ENCODE measurements at places on chromosomes 1 and 21.

GRCh38 chr1:157595356-157595755 is 2.5 kb downstream of the FCRL4 start:
- peak; percentile 91 for DNase-seq

DNA sequence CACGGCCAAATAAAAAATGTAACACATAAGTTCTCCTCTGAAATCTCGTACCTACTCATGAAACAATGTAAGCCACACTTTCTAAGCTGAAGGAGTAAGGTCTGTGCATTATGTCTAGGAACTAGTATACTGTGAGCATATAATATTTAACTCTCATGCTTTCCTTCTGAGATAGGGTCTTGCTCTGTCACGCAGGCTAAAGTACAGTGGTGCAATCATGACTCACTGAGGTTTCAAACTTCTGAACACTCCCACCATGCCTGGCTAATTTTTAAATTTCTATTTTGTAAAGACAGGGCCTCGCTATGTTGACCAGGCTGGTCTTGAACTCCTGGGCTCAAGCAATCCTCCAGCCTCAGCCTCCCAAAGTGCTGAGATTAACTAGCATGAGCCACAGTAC is 71.3 kb downstream of the AHCTF1 start:
- DNase-seq: no peak

DNA sequence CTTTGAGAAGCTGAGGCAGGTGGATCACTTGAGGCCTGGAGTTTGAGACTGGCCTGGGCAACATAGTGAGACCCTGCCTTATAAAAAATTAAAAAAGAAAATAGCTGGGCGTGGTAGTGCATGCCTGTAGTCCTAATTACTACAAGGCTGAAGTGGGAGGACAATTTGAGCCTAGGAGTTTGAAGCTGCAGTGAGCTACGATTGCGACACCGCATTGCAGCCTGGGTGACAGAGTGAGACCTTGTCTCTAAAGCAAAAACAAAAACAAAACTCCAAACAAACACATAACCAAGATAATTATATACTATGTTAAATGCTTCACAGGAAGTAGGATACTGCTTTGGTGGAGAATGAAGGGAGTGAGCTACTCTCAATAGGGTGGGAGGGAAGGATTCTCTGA is 5.4 kb upstream of the PAFAH2 start:
- no peak for DNase-seq

DNA sequence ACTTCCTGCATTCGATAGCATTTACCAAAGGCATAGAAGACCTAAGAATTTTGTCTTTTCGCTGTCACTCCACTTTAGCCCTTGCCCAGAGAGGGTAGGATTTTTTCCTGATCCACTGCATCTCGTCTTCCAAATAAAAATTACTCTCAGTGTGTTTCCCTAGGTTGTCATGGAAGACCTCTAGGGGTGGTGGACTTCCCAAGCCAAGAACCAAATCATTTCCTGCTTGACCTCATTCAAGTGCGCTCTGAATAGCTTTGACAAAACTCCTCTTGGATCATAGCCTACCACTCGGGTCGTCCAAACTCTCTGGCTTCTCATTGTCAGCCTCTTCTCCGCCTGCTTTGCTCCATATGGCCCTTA is 431 bp upstream of the C1orf52 start:
- no peak for DNase-seq

GRCh38 chr1:3908886-3909517 is 8.9 kb upstream of the C1orf174 start:
- no peak for DNase-seq

DNA sequence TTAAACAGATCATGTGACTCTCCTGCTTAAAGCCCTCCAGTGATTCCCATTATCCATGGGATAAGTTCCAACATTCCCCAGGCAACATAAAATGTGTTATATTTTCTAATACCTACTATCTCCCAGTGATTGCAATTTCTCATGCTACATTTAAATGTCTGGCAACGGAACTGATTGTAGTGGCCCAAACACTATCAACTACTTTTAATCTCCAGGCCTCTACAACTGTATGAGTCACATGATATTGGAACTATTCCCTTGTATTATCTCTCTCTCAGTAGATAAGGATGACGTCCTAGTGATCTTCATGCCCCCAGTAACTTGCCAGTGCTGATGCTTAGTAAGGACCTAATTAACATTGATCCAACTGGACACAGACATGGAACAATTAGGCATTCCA is 49.9 kb downstream of the ERICH3 start:
- DNase-seq: no peak

DNA sequence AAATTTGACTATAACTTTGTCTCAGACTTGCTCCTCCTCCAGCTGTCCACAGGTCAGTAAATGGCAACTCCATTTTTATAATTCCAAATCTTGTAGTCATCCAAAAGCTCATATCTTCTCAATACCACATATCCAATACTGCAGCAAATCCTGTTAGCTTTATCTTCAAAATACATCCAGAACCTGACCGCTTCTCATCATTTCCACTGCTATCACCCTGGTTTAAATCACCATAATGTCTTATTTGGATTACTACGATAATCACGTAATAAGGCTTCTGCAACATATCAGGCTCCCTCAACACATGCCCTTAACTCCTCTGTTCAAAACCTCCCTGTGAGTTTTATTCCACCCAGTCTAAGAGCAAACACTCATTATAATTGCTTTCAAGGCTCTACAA is 34.5 kb downstream of the ERO1B start:
- DNase-seq: no peak

GRCh38 chr1:224589006-224589405 is 27.1 kb upstream of the CNIH3 start:
- DNase-seq: no peak

DNA sequence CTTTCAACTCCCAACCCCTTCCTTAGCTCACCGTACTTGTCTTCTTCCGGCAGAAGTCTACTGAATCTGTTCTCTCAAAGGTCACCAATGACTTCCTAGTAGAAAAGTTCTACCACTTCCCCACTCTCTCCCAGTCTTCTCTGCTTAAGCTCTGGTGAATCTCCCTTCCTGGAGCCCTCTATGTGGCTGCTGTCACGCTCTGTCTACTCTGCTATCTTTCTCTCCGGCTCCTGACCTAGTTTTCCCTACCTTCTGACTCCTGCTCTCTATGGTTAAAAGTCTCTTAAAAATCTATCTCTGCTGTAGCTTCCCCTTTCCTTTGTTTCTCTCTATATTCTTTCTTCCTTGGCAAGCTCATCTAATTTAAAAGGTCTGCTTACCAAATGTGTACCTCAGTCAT is 350.1 kb upstream of the GREM2 start:
- DNase-seq: no peak

GRCh38 chr21:14773777-14774345 is 227.7 kb upstream of the SAMSN1 start:
- peak; percentile 43 for DNase-seq

DNA sequence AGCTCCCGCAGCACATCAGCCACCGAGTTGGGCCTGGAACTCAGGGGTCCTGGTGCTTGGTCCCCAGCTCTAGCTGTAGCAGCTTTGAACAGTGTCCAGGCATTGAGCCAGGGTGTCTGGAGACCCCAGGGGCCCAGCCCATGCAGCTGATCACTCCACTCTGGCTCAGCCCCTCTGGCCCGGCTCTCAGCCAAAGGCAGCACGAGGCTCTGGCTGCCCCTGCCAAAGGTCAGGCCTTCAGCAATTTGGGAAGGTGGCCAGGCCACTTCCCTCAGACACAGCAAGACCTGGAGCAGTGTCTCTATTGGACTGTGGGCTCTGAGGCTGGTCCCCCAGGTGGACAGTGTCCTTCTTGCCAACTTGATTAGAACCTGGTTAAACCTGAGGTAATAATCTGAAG is 34.4 kb upstream of the RNF19B start:
- no peak for DNase-seq

- DNase-seq: no peak
Measured at GRCh38 chr1:219924342-219924741, 4.0 kb downstream of the SLC30A10 start.

GRCh38 chr1:75992312-75992711 is 60.1 kb upstream of the ASB17 start:
- no peak for DNase-seq

- no peak for DNase-seq
Measured at GRCh38 chr1:21937372-21938121, 437 bp upstream of the HSPG2 start.

GRCh38 chr1:184072376-184072775 is 20.8 kb downstream of the TSEN15 start:
- DNase-seq: no peak

- no peak for DNase-seq
Measured at GRCh38 chr1:209624558-209625549, 27.4 kb downstream of the LAMB3 start.

DNA sequence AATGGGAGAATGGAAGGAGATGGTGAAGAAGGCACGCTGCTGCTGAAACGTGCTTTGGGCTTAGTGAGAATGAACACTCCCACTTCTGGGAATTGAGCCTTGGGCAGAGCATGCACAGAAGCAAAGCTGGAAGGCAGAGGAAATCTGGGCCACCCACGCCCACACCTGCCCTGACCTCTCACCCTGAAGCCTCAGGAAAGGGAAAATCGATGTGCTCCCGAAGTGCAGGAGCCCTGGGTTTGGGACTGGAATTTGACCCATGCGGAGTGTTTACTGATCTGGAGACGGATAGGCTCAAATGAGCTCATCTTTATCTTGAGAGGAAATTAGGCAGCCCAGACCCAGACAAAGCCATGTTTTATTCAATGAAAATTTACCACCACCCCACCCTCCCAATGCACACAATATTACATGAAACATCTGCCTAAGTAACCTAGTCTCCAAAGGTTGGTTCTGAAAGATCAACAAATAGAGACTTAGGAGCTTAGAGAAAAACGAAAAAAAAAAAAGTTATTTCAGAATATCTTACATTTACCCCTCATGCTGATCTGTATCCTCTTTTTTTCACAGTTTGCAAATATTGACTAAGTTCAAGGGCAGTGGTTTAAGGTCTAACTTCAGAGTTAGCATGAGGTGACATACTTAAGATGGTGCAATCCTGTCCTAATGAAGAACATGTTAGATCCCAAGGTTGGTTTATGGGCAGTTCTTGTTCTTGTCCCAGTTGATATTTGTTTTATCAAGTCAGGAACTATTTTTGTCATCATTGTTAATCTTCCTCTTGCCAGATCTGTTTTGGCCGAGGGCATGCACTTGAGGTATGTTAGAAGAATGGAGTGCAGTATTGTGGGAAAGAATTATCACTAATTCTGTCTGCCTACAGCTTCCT is 63.0 kb downstream of the PROX1 start:
- DNase-seq: no peak

DNA sequence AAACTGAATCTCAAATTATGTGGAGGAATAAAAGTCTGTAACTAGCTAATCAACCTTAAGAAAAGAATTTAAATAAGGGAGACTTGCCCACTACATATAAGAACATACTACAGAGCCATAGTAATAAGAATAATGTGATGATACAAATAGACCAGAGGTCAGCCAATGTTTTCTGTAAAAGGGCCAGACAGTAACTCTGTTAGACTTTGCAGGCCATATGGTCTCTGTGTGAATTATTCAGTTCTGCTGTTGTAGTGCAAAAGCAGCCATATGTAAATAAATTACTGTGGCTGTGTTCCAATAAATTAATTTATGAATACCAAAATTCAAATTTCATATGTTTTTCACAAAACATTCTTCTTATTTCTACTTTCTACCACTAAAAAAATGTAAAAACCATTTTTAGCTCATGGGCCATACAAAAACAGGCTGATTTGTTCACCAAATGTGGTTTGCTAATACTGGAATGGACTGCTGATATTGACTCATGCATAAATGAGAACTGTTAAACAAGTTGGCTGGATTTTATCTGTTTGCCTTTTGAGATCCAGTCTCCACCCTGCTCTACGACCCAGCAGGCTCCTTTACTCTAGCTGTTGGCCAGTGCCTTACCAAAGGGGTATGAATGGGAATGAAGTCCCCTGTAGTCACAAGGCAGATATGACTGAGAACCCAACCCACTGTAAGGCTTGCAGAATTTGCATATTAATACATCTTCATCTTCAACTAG is 98.2 kb upstream of the ZNHIT6 start:
- DNase-seq: no peak

GRCh38 chr1:10754568-10755329 is 41.7 kb downstream of the CASZ1 start:
- DNase-seq: no peak

GRCh38 chr1:228842094-228842775 is 107.0 kb downstream of the RHOU start:
- no peak for DNase-seq

DNA sequence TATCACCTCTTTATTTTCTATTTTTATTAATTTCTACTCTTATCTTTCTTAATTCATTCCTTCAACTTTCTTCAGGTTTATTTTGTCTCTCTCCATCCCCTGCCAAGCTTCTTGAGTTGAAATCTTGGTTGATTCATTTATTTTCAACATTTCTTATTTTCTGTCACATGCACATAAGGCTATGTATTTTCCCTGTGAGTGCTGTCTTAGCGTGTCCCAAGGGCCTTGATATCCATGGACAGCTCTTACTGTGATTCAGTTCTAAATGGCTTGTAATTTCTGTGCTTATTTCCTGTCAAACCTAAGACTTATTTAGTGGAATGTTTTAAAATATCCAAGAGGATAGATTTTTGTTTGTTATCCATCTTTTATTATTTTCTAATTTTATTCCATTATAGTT is 36.8 kb upstream of the SCAF4 start:
- DNase-seq: no peak

DNA sequence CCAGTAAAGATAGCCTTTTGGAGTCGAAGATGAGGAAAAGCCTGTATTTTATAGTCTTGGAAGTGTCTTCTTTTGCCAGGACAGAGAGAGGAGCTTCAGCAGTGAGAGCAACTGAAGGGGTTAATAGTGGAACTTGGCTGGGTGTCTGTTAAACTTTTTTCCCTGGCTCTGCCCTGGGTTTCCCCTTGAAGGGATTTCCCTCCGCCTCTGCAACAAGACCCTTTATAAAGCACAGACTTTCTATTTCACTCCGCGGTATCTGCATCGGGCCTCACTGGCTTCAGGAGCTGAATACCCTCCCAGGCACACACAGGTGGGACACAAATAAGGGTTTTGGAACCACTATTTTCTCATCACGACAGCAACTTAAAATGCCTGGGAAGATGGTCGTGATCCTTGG is at the start of gene VCAM1:
Gene VCAM1 (plus strand): TSS at position 253 of the 400 bp plus-strand sequence. CDS start 119 bp downstream, at position 372.
- no peak for DNase-seq

DNA sequence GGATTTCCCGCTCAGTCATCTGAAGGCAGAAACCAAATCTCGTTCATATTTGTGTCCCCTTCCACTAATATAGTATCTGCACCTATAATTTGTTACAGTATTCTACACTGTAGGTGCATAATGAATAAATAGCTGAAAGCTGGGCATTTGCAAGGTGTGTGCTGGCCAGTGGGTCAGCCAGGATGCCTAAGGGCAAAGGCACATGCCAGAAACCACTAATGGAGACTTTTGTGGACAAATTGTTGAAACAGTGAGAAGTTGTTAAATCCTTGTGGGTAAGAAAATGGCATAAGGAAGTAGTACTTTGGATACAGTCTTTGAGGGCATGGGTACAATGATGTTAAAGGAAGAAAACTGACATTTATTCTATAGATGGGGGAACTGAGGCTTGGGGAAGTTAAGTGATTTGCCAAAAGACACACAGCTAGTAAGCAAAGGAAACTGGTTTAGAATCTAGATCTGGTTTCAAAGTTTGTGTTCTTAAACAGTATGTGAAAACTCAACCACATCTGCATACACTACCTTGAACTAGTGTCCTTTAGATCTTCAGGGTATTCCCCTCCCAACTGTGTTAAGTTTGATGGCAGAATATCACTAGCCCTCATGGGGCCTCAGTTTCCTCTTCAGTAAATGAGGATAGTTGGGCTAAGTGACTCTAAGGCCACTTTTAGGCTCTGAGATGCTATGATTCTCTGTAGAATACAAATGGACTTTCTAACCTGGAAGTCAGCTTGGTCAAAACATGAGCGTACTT is 26.5 kb upstream of the LRRC8C start:
- DNase-seq: no peak

GRCh38 chr1:228259368-228259894 is 51.6 kb downstream of the OBSCN start:
- DNase-seq: no peak

GRCh38 chr21:41958886-41959563 is 5.2 kb upstream of the C2CD2 start:
- DNase-seq: no peak
